ENCODE measurements at places on chromosomes 1 and 21.

DNA sequence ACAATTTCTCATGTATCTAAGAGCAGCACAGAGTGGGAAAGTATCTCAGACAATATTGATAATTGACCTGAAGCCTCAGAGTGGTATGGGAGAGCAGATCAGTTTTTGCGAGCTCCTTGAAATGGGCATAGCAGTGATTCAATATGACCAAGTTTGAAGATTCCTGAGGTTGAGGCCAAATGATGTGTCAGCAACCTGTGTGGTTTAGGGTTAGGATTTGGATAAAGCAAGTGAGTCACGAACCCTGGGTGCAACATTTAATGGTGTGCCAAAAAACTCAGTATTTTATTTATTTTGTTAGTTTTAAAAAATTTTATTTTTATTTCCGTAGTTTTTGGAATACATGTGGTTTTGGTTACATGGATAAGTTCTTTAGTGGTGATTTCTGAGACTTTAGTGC lies 92.5 kb upstream of the C21orf91 start:
- DNase-seq, result peak; percentile 70

- no peak for DNase-seq
Observed at GRCh38 chr1:145997016-145997717, 788 bp upstream of the TXNIP start.

- no peak for DNase-seq
Observed at GRCh38 chr1:88540255-88540654, 143.8 kb upstream of the PKN2 start.

DNA sequence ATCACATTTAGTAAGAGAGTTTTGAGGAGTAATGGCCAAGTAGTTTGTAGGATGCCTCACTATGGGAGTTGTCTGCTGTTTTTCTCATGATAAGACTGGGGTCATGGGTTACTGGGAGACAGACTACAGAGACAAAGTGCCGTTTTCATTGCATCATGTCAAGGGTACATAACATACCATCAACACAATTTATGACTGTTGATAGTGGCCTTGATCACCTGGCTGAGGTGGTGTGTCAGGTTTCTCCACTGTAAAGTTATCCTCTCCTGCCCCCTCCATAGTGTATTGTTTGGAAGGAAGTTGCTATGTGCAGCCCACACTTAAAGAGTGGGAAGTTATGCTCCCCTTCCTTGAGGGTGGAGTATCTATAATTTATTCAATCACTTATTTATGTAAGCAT lies 263.5 kb upstream of the POU3F1 start:
- no peak for DNase-seq

DNA sequence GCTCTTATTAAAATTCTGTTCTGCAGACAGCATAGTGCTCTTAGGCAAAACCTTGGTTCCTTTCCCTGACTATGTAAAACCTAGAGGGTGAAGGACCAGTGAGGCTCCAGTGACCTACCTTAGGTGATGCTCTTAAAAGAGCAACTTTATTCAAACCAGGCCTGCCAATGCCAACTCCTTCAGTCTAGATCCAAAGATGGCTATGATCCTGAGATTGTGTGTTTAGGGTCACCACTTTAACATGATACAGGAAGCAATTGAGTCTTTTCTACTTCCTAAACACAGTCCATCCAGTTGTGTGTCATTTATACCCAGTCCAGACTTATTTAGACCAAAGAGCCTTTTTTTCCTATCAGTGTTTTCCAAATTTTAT lies 10.8 kb downstream of the MCL1 start:
- DNase-seq, result no peak

GRCh38 chr1:22319608-22320007 lies 132.0 kb upstream of the ZBTB40 start:
- DNase-seq, result no peak

DNA sequence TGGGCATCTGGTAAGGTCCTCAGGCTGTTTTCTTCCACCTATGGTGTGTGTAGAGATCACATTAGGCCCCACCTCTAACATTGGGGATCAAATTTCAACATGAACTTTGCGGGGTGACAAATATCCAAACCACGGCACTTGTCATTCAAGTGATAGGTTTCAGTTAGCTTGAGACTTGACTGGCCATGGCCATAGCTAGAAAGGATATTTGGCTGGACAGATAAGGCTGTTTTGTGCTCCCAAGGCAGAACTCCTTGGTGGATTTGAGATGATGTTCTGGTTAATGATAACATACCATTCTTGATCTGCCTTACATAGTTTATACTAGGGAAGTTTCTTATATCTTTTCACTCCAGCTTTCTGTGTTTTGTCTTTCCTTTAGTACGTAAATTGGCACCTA lies 48.5 kb downstream of the CELF3 start:
- no peak for DNase-seq

DNA sequence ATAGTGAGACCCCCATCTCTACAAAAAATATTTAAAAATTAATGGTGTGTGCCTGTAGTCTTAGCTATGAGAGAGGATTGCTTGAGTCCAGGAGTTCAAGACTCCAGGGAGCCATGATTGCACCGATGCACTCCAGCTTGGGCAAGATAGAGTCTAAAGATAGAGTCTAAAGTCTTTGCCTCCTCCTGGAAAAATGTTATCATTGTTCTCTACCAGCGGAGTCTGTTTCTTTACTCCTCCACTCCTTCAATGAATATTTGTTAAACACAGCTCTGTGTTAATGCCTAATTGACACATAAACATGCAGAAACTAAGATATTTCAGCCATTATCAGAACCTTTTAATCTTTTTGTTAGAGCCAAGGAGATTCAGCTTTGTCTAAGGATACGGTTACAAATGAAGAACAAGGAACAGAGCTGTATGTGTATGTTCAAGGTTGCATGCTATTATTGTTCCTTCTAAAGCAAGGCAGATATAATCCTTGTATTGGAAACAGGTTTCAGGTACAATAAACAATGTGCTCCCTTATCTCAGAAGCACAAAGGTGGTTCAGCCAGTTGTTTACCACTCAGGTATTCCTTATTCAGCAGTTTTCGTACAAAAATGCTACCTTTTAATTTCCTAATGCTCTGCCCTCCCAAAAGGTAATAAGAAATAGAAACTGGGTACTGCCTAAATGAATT lies 15.4 kb downstream of the OVAAL start:
- DNase-seq, result no peak

- no peak for DNase-seq
Observed at GRCh38 chr1:36453600-36454388, 3.5 kb upstream of the OSCP1 start.

- no peak for DNase-seq
Observed at GRCh38 chr21:37821786-37822450, 94.3 kb downstream of the KCNJ6 start.

DNA sequence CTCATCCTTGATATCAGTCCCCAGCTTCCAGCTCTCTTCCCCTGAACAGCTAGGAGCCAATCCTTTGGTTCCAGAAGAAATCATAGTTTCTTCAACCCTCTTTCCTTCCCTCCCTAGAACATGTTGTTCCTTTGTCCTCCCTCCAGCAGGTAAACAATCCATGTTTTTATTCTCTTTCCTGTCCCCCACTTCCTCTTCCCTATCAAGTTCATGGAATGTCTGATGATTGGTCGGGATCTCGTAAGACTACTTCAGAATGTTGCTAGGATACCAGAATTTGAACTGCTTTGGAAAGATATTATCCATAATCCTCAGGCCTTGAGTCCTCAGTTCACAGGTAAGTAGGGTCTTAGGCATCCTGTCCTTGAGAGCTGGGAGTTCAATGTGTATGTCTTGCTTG lies 23.1 kb upstream of the SLC27A3 start:
- no peak for DNase-seq

DNA sequence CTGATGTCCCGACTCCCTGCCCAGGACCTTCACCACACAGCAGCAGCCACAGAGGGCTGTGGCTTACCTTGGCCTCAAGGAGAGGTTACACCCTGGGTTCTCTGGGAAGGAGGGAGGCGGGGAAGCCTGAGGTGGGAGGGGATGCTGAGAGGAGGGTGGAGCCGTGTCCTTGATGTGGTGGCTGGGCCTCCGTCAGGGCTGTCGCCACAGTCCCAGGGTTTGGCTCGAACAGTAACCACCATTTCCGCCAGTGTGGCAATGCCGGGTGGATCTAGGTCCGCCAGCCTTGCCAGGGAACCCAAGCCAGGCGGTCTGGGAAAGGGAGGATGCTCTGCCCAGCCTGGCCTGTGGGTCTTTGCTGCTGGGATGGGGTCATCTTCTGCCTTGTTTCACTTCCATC lies 18.4 kb upstream of the CDCA8 start:
- peak; percentile 42 for DNase-seq

DNA sequence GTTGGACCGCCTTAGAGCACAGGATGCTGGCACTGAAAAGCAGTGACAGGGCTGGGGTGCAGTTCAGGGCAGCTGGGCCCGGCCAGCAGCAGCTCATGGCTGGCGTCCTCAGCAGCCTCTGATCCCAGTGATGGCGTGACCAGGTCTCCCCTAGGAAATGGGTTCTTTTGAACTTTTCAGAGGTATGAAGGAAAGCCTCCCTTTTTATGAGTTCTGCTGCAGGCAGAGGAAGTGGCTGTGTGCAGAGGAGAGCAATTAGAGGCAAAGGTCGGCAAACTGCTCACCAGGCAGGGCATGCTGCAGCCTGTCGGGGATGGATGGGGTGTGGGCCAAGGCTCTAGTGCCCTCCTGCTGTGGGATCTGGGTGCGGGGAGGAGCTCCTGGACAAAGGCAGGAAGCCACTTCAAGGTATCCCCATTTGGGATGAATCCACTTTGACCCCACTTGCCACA lies 45.6 kb upstream of the RAB4A start:
- no peak for DNase-seq

- no peak for DNase-seq
Observed at GRCh38 chr1:235292790-235293189, 35.2 kb downstream of the ARID4B start.

GRCh38 chr1:53132176-53132575 lies 10.3 kb downstream of the SLC1A7 start:
- no peak for DNase-seq

- no peak for DNase-seq
Observed at GRCh38 chr1:2982615-2983318, 38.5 kb upstream of the ACTRT2 start.

- DNase-seq, result no peak
Observed at GRCh38 chr1:106515375-106515774, 541.1 kb upstream of the PRMT6 start.

DNA sequence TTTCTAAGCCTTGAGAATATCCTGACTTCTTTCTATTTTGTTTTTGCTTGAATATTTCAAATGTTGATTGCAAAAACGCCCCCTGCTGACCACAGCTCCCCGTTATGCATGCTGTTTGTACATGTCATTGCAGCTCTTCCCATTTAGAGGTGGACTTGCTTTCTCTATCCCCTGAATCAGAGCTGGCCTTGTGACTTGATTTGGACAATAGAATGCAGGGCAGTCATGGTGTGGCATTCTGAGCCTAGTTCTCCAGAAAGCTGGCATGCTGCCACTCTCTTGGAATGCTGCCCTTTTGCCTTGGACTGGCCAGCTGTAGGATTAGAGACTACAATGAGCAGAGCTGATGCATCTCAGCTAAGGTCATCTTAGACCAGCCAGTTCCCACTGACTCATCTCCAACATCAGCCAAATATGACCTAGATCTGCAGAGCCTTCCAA lies 1561.5 kb downstream of the MRPL39 start:
- DNase-seq, result peak; percentile 50

GRCh38 chr1:33436557-33437285 lies 5.8 kb upstream of the PHC2 start:
- no peak for DNase-seq

DNA sequence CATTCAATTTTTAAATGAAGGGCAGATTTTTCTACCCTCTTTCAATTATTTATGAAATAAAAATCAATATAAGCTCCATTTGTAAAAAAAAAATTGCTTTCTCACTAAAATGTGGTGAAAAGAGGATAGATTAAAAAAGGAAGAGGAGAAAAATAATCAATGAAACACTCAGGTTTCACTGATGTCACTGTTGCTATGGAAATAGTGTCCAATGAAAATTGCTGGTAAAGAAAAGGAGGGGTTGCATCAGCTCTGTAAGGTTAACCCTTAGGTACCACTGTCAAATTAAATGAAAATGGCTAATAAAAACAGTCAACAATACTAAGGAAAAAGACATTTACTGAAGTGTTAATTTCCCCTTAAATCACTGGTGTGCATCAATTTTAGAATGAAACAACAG lies 91.6 kb upstream of the TTC39A start:
- peak; percentile 61 for DNase-seq

GRCh38 chr1:72439036-72439435 lies 156.7 kb upstream of the NEGR1 start:
- no peak for DNase-seq

GRCh38 chr1:54297596-54298283 lies 97.8 kb downstream of the MRPL37 start:
- no peak for DNase-seq

- no peak for DNase-seq
Observed at GRCh38 chr1:78385744-78386462, 104.9 kb upstream of the PTGFR start.

- DNase-seq, result peak; percentile 32
Observed at GRCh38 chr1:168752171-168752832, 23.3 kb upstream of the DPT start.

GRCh38 chr1:96926176-96926575 lies 204.6 kb downstream of the PTBP2 start:
- no peak for DNase-seq

DNA sequence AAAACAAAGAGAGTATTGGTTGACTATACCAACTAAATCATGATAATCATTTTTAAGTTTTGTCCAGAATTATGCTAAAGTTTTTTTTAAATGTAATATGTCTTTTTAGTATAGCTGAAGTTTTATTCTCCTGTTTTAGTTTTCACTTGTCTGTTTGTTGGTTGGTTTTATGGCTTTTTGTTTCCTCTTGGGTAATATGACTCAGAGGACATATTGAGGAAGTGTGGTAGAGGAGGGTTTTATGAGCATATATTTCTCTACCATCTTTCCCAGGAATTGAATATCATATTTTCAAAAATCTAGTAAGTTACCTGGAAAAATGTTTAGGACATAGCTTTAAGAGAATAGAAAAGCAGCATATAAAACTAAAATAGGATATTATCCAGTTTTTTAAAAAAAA lies 68.6 kb upstream of the MCOLN3 start:
- no peak for DNase-seq

DNA sequence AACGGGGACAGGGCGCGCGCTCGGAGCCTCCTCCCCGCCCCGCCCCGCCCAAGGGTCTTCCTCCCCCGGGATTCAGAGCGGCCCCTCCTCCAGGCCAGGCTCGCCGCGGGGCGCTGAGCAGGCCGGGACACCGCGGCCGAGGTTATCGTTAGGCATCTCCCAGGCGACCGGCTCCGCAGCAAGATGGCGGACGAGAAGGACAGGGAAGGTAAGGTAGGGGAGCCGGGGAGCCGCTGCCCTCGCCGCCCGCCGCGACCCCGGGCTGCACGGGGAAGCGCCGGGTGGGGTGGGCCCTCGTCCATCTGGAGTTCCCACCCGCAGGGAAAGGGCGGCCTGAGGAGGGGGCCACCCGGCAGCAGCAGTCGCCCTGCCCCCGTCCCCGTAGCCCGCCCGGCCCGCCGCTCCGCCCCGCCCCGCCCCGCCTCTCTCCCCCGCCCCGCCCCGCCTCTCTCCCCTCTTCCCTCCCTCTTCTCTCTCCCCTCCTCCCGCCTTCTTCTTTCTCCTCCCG lies 105.9 kb upstream of the HNRNPU start:
- DNase-seq, result peak; percentile 77

GRCh38 chr1:152451254-152451653 lies 37.2 kb upstream of the CRNN start:
- no peak for DNase-seq

Data from RPMI7951 (cell line).